Mucosa of descending colon (tissue), 3 donors: ENCODE measurements at places on chromosomes 7 and 10. TPM values are rescaled to one million over a fixed set of nuclear protein-coding genes. Genes with fewer than 3 reads are reported as not detected.

PNLIP gene
- total RNA-seq: not detected

FEZF1 gene
- not detected for total RNA-seq

SPDYE16 gene
- total RNA-seq: 0.20 TPM

SFTPA1 gene
- 1.0 TPM for total RNA-seq

NODAL gene
- total RNA-seq: not detected

PPP1R17 gene
- not detected for total RNA-seq

MRPS24 gene
- 93.1 TPM for total RNA-seq

SLC26A5 gene
- total RNA-seq: 0.19 TPM

PLPP4 gene
- total RNA-seq: 2.6 TPM

FAM180A gene
- 1.3 TPM for total RNA-seq

LIPM gene
- total RNA-seq: not detected

PIP gene
- not detected for total RNA-seq

ZNF22 gene
- total RNA-seq: 14.6 TPM

TCAF2 gene
- total RNA-seq: 1.6 TPM

MMP21 gene
- not detected for total RNA-seq

CPVL gene
- 20.0 TPM for total RNA-seq

PLXDC2 gene
- total RNA-seq: 30.3 TPM

KLHL7 gene
- 25.5 TPM for total RNA-seq

LIPJ gene
- total RNA-seq: not detected

FZD8 gene
- total RNA-seq: 14.8 TPM

ODAD2 gene
- total RNA-seq: 0.46 TPM

ZNF282 gene
- 32.4 TPM for total RNA-seq

TSPAN15 gene
- total RNA-seq: 183 TPM

PTF1A gene
- total RNA-seq: not detected

ADCY1 gene
- 0.76 TPM for total RNA-seq

TMEM140 gene
- 30.1 TPM for total RNA-seq

RBM33 gene
- total RNA-seq: 75.8 TPM

CD36 gene
- 25.0 TPM for total RNA-seq

ABCB4 gene
- 1.4 TPM for total RNA-seq

CYP2C8 gene
- 4.1 TPM for total RNA-seq

PNLIPRP1 gene
- not detected for total RNA-seq

SPDYE11 gene
- not detected for total RNA-seq

KIAA1217 gene
- total RNA-seq: 63.9 TPM

SUMF2 gene
- 91.6 TPM for total RNA-seq

CTTNBP2 gene
- total RNA-seq: 8.3 TPM

IFIT1B gene
- not detected for total RNA-seq

SEMA3A gene
- 76.7 TPM for total RNA-seq

CCDC71L gene
- total RNA-seq: 25.6 TPM

HPSE2 gene
- total RNA-seq: 1.3 TPM

GLI3 gene
- 3.0 TPM for total RNA-seq

ADAM22 gene
- total RNA-seq: 4.6 TPM

SLF2 gene
- 31.1 TPM for total RNA-seq

ZNF804B gene
- total RNA-seq: not detected

ABCC2 gene
- 1.6 TPM for total RNA-seq

GDF2 gene
- total RNA-seq: not detected

OR2A5 gene
- total RNA-seq: not detected

NFKB2 gene
- 26.9 TPM for total RNA-seq

ACTL6B gene
- total RNA-seq: 1.2 TPM

TMEM196 gene
- total RNA-seq: 0.14 TPM

SKIDA1 gene
- 0.03 TPM for total RNA-seq
